Eye (tissue), 1 donor: ENCODE measurements at places on chromosomes 1 and 21.

- no peak for DNase-seq
These were observed 6.5 kb downstream of the LGR6 start for GRCh38 chr1:202200112-202200548.

DNA sequence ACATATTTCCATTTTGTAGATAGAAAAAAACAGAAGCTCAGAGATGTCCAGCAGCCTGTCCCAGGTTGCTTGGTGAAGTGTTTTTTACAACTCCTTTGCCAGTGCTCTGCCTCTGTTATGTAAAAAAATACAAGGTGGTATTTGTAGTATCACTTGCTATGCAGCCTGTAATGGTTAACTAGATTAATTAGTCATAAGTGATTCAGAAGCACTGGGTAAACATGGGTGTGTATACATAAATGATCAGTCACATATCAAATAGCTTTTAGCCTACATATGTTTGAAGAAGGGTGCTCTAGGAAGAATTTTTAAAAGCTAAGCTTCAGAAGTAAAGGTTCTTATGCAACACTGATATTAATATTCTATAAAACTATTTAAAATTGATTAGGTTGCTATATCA is 70.0 kb upstream of the MAGI3 start:
- no peak for DNase-seq

DNA sequence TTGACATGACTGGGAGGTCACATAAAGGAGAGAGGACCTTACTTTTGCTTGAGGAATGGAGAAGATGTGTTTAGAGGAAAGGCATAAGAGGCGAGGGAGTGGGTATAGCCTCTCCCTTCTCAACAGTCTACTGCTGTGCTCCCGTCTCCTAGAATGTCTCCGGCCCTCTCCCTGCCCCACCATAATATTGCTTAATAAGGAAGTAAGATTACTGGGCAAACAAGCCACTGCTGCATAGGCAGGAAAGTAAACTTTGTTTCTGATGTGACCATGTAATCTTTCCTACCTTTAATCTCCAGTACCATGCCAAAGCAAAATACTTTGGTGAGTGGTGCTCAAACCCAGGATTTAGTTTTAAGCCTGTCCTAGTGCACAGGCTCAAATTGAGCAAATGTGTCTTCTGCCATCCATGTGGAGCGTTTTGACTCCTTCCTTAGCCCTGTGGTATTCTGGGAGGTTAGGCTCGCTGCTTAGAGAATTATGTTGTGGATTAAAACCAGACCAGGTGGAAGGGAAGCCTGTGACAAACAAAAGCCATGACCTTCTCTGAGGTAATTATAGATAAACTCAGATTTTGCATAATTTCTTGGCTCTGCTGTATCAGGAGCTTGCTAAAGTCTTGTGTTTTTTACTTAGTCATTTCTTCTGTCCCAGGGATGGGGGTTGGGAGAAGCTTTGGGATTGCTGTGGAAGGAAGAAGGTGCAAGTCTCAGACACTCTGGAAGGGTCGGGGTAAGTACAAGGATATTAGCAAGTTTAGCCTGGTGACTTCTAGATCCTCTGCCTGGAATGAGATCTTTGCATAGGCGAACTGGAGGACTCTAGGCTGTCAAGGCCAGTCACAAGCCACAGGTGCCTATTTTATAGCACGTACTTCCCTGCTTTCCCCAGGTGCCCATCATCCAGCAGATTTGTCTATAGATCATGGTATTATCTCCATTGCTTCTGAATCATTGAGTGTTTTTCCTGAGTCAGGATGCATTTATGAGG is 34.5 kb upstream of the DIPK1A start:
- DNase-seq = no peak

DNA sequence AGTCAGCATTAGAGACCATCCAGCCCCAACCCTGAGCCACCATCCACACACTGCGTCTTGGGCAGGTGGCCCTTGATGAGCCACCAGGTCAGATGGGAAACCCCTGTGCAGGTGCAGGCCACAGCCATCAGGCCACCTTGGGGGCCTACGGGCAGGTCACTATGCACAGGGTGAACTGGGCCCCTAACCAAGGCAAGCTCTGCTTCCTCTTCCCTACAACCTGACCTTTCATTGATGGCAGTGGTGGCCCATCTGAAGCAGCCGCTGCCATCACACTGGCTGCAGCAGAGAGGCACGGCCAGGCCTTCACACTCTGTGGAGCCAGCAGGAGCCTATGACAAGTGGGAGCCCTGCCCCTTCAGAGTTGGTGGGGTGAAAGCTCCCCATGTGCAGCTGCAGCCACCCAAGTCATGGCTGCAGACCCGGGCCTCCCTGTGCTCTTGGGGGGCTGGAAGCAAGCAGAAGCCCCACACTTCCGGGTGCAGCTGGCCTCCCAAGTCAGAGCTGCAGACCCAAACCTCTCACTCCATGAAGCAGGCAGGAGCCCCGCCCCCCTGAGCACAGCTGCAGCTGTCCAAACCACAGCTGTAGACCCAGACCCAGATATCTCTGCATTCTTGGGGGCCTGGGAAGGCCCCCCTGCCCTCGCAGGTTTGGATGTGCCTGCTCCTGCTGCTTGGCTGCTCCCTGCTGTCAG is 681.5 kb downstream of the MATN1 start:
- no peak for DNase-seq

DNA sequence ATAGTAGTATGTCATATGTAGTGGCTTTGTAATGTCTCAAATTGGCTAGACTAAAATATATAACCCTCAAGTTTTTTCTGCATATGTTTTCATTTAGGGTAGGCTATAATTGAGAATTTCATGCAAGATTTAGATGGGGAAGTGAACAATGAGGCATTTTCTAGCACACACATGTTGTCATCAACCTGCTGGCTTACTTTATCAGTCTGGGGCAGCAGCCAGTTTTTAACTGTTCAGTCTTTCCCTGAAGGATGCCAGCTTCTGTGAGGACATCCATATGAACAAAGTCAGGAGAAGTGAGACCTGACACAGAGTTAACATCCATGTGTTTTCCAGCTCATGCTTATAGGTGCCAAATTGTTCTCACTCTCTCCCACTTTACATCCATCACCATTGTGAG is 74.7 kb upstream of the OLFM3 start:
- DNase-seq = no peak

DNA sequence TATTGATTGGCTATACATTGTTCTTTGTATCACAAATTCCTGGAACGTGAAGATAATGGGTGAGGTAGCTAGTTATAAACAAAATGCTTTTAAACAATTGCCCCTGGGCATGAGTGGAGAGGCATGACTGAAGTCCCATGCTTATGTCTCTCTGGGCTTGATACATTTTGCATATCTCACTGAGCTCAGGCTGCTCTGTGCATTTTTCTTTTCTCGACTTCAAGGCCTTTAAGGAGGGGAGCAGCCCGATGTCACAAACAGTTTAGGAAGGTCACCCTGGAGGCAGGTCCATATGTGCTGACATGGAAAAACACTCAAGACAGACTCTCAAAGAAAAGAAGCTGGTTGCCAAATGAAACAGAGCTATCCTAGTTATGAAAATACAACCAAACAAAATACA is 80.1 kb upstream of the PUM1 start:
- peak; percentile 35 for DNase-seq

DNA sequence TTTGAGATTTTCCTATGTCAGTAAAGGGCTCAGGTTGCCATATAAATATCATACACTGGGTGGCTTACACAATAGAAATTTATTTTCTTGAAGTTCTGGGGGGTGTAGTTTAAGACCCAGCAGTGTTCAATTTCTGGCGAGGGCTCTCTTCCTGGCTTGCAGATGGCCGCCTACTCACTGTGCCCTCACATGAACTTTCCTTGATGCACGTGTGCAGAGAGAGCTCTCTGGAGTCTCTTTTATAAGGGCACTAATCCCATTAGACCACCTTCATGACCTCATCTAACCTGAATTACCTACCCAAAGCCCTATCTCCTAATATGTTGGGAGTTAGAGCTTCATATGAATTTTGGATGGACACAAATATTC is 21.1 kb downstream of the TMEM51 start:
- no peak for DNase-seq

DNA sequence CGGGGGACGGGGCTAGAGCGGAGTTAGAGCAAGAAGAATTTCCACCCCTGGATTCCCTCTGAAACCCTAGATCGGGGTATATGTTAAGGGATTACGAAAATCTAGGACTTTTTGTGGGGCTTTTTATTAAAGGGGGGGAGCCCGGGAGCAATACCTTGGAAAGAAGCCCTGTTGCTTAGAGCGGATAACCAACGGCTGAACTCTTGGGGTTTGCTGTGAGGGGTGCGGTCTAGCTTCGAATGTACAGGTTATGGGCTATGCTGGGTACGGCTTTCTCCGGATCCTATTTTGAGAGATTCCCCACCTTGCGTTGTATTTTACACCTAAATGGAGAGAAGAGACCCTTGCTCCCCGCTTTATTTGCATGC is 626 bp downstream of the DYRK3 start:
- peak; percentile 80 for DNase-seq

DNA sequence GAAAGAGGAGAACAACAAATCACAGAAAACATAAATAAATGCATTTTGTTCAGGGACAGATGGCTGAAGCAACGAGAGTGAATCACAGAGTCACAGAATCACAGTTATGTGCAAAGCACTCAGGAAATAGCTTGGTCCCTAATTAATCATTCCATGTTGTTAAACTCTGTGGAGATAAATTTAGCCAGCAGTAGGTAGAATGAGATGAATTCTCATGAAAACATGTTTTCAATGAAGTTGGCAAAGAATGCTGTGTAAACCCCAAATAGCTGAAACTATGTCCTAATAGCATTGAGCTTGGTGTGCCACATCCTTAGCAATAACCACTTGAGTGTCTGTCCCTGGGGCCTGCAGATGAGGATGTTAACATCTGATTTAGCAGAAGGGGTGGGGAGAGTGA is 20.4 kb downstream of the LEPR start:
- no peak for DNase-seq

GRCh38 chr1:109304226-109304920 is 2.4 kb downstream of the MYBPHL start:
- peak; percentile 17 for DNase-seq

GRCh38 chr21:44433791-44434567 is 21.3 kb upstream of the LRRC3 start:
- DNase-seq = no peak

- no peak for DNase-seq
These were observed 88.2 kb downstream of the DMRTA2 start for GRCh38 chr1:50335036-50335435.

DNA sequence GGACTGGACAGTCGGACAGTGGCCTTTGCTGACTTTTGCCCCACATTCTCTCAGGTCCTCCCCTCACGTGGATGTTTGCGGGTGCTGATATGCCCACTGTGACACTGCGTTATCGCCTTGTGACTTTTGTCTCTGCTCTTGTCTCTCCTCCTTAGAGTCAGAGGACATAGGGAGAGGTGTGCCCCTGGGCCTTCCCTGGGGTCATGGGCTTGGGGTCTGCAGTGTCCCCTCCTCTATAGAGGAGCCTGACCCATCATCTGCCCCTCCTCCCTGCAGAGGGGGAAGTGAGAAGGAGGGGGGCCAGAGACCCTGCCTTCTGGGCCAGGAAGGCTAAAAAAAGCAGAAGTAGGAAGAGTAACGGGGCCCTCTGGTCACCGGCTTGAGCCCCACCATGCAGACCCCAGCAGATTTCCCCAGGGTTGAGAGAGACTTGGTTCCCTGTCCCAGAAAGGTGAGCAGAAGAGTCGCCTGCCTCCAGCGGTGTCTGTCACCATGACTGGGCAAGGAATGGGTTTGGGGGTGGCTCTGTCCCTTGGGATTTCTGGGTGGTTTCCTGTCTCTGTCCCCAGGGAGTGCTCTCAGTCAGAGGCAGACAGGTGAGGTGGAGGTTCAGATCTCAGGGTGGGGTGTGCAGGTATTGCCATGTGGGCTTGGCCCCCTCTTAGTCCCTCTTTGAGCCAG is 13.3 kb downstream of the RPS6KA1 start:
- DNase-seq = no peak

- DNase-seq = no peak
These were observed 305.4 kb downstream of the DISC1 start for GRCh38 chr1:231931846-231932454.

DNA sequence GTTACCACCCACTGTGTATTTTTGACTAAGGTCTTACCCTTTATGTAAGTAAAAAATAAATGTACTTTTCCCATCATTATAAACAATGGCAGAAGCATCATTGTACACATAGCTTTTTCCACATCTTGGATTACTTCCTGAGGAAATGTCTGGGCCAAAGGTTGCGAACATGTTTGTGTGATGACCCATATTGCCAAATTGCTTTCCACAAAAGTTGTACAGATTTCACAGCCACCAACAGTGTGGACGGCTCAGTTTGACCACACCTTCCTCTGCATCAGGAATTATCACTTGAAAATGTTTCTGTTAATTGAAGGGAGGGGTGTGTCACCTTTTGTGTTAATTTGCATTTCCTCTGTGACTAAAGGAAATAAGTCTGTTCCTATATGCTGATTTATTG is 25.7 kb downstream of the AKNAD1 start:
- no peak for DNase-seq

GRCh38 chr1:115656461-115657077 is 14.8 kb downstream of the VANGL1 start:
- DNase-seq = no peak

GRCh38 chr1:2819831-2820730 is 18.6 kb upstream of the TTC34 start:
- DNase-seq = no peak

DNA sequence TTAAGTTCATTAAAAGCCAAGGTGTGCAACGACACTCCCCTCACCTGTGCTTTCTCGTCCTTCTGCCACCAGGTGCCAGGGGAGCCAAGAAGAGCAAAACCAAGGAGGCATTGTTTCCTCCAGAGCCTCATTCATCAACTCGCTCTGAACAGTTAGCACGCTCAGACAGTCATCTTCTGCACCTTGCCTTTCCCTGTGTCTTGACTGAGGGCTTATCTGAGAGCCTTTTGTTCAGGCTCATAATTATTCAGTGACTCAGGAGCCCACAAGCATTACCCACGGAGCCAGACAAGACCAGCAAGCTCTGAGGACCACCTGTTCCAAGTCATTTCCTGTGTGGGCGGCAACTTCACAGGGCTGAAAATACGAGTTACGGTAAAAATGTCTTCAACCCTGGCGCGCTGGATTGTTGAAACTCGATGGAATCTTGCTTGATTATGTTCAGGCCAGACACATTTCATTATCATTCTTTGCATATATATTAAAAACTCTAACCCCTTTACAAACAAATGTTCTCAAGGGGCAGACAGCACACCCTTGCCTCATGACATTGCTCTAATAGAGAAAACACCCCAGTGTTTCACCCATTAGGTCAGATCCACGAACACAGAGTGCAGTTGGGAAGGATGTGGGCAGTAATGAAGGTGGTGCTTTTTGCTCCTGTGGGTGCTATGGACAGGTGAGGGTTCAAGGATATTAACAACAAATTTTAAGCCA is 89.7 kb upstream of the RUNX1 start:
- DNase-seq = no peak
